ENCODE measurements at places on chromosomes 3 and 15. TPM values are rescaled to one million over a fixed set of nuclear protein-coding genes. Genes with fewer than 3 reads are reported as not detected.

- no peaks in the 10 kb centered on the region for H3K36me3 ChIP-seq
- no peaks in the 10 kb centered on the region for H3K27me3 ChIP-seq
- H3K4me3 ChIP-seq: no peak overlapping the region
- DNase-seq: no peak
- no peaks in the 10 kb centered on the region for H3K4me1 ChIP-seq
Measured at GRCh38 chr3:29644261-29644660, 363.4 kb downstream of the RBMS3 start.

DNA sequence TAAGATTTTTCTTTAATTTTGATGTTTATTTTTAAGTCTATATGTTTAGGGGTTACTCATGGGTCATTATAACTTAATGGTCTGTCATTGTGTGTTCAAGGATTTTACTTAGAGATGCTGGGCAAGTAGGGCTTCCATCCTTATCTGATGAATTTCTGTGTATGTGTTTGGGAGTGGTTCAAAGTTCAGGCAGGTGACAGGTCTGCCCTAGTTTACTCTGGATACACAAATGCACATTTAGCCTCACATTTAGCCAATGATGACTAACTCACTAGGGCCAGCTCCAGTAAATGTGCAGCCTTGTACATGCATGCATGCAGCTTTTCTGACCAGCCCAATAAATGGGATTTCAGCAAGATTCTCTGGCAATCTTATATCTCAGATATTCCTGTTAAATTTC, 554.1 kb downstream of the SI start:
- H3K27me3 ChIP-seq: no peaks in the 10 kb centered on the region
- H3K27ac ChIP-seq: no peak overlapping the region
- no peak overlapping the region for H3K4me3 ChIP-seq
- no peaks in the 10 kb centered on the region for H3K4me1 ChIP-seq
- no peaks in the 10 kb centered on the region for H3K36me3 ChIP-seq

Gene ZNF80
- 1.4 TPM for total RNA-seq

GRCh38 chr15:82742134-82742533, 32.5 kb upstream of the AP3B2 start:
- H3K36me3 ChIP-seq: no peaks in the 10 kb centered on the region
- H3K27me3 ChIP-seq: no peaks in the 10 kb centered on the region
- DNase-seq: no peak
- no peak overlapping the region for H3K27ac ChIP-seq

DNA sequence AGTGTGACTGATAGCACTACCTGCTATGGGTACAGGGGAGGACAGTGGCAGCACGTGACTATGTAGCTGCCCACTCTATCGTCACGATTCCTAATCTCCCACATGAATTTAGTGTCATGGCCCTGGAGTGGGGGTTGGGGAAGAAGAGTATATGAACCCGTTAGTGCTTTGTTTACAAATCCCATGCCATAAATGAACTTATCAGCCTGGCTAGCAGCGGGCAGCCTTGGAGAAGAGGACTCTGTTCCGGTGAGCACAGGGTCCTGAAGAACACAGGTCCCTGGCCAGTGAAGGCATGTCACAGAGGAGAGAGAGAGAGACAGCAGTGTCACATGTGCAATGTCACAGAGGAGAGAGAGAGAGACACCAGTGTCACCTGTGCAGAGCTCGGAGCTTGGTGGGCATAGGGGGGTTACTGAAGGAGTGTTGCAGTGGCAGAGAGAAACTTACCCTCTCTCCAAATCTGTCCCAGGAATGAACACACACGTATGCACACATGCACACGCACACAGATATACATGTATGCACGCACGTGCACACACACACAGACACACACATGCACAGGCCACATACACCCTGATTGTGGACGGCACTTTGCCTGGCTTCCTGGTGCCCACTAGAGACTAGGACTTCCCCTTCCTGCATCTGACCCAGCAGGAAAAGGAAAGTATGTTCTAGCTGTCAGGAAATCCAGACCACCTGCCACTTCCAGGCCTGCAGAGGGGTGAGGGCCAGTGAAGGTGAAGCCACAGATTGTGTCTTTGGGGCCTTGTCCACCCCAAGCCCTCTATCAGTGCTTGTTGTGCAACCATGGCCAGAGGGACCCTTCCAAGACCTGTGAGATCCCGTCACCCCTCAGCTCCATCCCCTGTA, 26.3 kb downstream of the ITGA11 start:
- no peak for DNase-seq
- H3K4me3 ChIP-seq: no peak overlapping the region
- no peaks in the 10 kb centered on the region for H3K36me3 ChIP-seq
- H3K4me1 ChIP-seq: no peaks in the 10 kb centered on the region
- H3K27me3 ChIP-seq: peaks cover 12% of the 10 kb centered on the region
